Fibroblast of the aortic adventitia (primary cell): ENCODE measurements at places on chromosomes 6 and 20.

GRCh38 chr20:3813848-3814581, 6.3 kb upstream of the AP5S1 start:
- DNase-seq: no peak

DNA sequence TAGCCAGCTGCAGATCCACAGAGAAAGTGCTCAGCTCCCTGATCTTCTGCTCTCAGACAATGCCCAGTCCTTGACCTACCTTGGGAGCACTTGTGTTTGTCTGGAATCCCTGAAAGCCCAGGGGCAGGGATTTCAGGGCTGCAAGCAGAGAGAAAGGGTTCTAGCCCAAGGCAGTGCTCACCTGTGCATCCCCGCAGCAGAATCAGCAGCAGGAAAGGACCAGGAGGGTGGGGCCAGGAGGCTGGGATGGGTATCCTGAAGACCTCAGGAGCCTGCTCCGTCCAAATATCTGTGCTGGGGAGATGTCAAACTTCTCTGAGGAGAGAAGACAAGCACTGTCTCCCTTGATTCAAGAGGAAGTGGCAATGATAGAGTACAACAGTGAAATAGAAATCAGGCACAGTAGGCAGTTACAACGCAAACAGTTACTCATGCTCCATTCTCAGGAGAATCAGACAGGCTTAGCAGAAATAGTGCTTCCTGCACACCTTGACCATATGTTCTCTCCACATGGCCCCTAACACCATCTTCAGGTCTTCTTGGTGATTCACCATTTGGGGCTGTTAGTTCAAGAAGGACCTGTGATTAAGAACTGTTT, 28.7 kb upstream of the SIRPG start:
- no peak for DNase-seq

DNA sequence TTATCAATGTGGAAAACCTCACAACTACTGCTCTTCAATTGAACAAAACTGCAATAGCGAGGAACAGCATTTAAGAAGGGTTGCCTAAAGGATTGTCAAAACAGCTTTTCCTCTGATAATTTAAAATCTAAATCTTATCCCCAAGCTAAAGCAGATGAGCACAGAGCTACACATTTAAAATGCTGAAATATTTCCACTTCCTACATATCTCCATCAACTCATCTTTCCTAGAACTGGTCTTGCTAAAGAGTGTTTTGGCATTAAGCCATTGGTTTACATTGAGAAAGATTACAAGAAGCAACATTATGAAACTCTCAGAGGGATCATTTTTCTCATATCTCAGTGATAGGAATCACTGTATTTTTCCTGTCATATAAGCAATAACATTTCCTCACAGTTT, 3.6 kb downstream of the OR10C1 start:
- no peak for DNase-seq

- no peak for DNase-seq
Observed at GRCh38 chr20:2967841-2968240, 75.6 kb upstream of the GNRH2 start.

DNA sequence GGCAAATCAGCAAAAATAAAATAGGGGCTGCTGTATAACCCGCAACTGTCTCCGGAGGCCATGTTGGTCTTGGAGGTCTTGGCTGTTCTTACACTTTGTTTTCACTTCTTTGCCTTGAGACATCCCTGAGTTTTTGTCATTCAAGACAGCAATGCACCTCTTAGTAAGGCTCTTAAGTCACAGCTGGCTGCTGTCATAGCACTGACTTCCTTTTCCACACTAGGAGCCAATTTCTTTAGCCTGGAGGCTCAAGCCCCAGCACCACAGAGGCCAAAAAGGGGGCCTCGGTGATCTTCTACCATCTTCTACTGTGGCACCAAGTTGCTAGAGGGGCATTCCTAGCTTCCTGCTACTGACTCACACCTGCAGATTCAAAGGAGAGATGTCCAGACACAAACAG, 536.3 kb downstream of the CDH26 start:
- no peak for DNase-seq

DNA sequence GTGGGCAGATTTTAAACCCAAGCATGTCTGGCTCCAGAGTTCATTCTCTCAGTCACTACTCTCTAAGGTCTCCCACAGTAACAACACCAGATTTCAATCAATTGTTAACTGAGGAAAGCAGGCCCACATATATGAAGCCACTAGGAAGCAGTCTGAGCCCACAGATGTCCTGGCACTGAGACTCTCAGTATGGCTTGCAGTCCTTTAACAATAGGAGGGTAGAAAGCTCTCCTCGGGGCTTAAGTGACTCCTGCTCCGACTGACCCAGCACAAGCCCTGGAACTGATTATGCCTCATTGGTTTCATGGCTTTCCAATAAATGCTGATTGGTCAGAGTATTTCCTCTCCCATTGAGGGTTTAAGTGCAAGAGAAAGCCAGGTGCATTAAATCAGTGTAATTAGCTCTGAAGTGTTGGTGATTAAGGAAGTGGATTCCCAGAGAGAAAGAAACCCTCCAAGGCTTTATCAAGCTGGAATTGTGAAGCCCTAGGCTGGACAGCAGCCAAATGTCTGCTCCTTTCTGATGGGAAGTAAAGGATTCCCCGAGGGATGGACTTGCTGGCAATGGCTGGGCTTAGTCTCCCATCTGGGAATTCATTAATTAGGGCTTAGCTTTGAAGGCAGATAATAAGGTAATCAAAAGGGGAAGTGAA, 76.6 kb upstream of the PROKR2 start:
- DNase-seq: no peak

GRCh38 chr6:128465368-128466343, 54.7 kb downstream of the PTPRK start:
- DNase-seq: no peak

DNA sequence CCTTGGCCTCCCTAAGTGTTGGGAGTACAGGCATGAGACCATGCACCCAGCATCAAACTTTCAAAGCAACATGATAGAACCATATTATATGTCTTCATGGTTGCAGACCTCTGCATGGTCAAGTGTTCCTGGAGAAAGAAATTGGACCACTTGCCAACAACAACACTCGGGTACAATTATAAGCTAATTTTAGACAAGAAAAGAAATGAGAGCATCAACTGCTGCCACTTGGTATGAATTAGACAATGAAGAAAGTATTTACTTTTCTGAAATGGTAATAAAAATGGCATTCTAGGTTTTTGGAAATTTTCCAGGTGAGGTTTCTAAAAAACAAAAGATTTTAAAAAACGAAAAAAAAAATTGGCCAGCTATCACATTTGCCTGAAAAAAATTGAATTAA, 7.7 kb upstream of the PM20D2 start:
- no peak for DNase-seq

DNA sequence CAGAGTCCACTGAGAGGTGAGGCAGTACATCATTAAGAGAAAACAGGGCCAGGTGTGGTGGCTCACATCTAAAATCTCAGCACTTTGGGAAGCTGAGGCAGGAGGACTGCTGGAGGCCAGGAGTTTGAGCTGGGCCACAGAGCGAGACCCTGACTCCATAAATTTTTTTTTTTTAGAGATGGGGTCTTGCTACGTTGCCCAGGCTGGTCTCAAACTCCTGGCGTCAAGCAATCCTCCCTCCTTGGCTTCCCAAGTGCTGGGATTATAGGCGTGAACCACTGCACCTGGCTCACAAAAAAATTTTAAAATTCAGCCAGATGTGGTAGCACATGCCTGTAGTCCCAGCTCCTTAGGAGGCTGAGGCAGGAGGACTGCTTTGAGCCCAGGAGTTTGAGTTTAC, 17.3 kb downstream of the PPIL1 start:
- no peak for DNase-seq

- DNase-seq: peak; percentile 64
Observed at GRCh38 chr6:127855542-127856159, 45.2 kb downstream of the THEMIS start.

GRCh38 chr6:77464495-77464867, 1.2 kb upstream of the HTR1B start:
- no peak for DNase-seq

DNA sequence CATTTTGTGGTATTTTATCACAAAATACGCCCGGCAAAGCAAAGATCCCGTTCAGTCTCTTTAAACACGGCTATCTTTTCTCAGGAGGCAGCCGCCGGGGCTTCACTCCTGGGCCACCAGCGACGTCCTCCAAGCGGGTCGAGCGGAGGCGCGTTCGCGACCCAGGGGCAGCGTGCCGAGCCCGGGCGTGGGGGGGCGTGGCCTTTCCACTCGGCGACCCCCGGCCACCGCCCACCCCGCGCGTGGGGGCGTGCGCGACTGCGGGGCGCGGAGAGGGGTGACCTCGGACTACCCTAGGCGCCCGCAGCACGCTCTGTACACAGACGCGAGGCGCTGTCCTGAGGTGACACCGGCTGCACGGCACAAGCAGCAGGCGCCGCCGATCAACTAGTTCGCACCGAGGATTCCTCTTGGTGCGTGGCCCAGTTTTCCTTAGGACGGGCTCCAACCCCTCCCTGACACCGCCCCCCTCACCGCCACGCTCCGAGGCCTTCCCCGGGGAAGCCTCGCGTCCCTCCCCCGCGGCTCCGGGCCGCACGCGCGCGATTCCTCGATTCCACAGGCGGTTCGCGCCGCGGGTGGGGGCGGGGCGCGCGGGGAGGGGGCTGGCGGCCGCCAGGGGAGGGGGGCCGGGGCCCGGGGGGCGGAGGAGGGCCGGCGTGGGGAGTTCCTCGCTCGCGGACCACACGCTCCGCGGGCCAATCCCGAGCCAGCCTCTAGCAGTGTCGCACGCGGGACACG, 1.1 kb upstream of the JARID2 start:
- peak; percentile 75 for DNase-seq

DNA sequence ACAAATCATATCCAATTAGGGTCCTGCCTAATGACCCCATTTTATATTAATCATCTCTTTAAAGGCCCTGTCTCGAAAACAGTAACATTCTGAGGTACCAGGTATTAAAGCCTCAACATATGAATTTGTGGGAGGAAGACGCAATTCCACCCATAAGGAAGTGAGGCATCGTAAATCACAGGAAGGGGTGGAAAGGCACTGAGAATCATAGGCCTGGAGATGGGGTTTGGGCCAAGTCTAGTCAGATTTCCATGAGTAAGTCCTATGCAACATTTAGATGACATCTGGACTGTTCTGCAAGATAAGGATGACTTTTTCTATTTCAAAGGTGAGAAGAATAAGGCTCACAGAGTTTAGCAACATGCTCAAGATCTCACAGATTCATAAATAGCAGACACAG, 534.0 kb downstream of the KHDRBS2 start:
- no peak for DNase-seq

DNA sequence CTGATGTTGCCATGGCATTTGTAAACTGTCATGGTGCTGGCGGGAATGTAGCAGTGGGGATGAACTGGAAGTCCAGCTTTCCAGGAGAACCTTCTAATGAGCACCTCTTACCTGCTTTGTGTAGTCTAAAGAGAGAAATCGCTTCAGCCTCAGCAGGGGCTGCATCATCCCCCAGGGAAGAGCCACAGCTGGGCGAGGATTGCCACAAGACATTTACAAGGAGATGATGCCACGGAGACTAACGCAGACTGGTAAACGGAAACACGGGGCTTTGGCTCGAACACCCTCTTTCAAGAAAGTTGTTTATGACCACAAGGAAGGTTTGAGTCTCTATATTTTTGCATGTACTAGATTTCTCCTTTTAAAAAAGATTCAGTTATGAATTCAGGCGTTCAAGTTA, 72.9 kb downstream of the CDH26 start:
- DNase-seq: no peak

GRCh38 chr6:31180500-31180899, 10.0 kb upstream of the POU5F1 start:
- peak; percentile 81 for DNase-seq

DNA sequence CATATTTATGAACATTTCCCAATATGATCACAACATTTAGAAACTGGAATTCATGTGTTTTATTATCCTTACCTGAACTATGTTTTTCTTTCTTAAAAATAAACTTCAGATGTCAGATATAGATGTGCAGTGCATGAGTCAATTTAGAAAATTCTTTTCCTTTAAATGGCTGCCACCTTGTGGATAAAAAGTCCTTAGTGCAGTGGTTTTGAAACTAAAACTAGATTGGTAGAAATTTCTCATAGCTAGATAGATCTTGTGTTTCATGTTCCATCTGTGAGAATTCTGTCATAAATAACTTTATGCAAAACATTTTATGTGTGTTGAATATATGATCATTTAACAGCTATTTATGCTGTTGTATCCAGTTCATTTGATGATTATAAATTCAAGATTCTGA, 134.9 kb downstream of the KLHL32 start:
- peak; percentile 62 for DNase-seq

DNA sequence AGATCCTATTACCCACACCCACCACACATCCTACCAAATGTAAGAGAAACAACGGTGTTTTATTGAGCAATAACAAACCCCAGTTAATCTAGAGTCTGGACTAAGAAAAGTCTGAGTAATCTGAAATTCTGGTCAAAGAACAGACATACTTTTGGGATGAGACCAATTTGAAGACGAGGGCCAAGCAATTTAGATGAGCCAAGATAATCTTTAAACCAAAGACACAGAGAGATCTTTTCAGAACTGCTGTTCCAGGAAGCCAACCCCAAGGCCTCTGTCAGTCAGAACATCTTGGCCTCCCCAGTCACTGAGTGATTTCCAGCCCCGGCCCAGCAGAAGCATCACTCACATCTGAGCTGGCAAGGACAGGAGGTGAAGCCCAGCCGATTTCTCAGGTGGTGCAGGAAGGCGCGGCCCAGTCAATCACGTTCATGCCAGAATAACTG, 118.5 kb upstream of the SYNDIG1 start:
- peak; percentile 74 for DNase-seq

GRCh38 chr6:2110504-2110903, 134.9 kb downstream of the GMDS start:
- DNase-seq: peak; percentile 22

DNA sequence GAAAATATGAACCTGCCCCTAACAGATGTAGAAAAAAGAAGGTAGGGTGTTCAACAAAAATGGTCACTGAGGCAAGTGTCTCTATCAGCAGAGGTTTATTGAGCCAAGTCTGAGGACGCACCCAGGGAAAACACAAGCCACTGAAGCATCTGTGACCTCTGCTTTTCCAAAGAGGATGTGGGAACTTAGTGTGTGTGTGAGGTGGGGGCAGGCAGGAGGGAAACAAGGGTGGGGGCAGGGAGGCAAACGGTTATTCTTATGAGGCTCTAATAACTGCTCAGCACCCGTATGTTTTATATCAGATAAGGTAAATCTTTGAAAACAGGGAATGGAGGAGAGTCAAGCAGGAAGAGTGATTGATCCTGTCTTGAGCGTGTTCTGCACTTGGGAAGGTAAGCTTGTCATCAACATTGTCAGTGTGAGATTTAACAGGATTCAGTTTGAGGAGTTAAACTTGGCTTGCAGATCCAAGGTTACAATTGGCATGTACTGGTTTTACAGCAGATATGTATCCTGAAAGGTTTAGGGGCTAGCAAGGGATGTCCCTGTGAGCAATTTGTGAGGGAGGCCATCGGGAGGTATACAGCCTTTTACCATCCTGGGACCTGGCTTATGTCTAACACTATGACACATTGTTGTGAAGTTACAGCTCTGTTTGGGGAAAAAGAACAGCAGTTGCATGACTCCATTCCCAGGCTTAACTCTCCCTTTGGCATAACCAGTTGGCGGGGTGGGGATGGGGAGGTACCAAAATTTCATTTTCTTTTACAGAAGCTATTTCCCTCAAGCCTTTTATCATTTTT, 33.7 kb downstream of the NINL start:
- peak; percentile 54 for DNase-seq

GRCh38 chr6:71420095-71420692, 131.6 kb downstream of the OGFRL1 start:
- no peak for DNase-seq
